Lung microvascular endothelial cell (primary cell): ENCODE measurements at places on chromosomes 13 and 19.

DNA sequence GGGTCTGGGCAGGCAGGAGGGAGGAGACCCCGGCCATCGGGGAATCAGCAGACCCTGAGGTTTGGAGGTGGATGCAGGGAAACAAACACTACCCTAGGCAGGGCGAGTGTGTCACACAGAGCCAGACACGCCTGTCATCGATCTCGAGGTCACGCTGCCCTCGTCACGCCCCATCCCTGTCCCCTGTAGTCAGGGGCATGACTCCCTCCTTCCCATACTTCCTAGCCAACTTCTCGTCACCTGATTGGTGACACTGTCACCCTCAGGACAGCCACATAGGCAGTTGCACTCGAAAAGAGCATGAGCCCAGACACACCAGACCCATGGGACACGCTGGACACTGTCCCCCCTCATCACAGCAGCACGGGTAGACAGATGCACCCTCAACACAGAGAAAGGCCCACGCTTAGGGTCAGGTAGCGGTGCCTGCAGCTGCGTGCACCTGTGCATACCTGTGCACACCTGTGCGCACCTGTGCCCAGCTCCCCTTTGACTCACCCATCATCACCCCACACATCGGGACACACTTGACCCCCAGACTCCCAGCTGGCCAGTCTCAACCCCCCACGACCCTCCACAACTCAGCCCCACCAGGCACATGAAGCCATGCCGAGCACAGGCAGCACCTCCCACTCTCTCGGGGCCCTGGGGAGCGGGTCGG, 11.9 kb downstream of the CILP2 start:
- no peak for DNase-seq

DNA sequence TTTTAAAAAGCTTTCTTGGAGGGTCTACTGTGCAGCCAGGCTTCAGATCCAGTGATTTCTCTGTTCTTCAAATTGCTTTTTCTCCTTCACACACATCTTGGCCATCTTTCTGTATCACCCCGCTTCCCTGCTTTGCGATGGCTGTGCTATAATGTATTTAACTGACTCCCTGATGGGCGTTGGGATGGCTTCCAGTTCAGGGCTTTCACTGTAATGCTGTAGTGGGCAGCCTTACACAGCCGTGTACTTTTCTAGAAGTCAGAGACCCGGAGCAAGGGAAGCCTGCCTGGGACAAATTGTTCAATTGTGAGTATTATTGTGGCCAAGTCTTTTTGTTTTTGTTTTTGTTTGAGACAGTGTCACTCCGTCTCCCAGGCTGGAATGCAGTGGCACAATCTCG, 19.4 kb upstream of the PAK4 start:
- DNase-seq, result no peak

GRCh38 chr19:49017041-49017665, at the start of gene LHB:
Gene LHB, minus strand, starts transcription at chr19:49017091. Its CDS starts 10 bp downstream, at chr19:49017081.
- no peak for DNase-seq

GRCh38 chr13:33937373-33938098, 119.6 kb downstream of the RFC3 start:
- no peak for DNase-seq

DNA sequence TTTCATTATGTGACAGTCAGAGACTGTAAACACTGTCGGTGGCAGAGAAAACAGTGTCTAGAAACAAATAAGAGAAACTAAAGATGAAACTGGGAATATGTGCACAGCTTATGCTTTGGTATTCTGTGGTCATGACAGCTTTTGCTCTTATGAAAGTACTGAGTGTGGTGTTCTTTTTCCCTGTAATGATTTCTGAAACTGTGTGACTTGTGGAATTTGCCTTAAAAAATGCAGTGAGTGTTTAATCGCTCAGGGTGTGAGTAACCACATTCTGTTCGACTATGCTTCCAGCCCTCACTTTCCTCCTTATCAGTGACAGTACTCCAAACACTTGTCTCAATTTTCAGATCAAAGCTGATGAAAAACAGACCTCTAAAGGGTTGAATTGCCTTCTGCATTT, 66.9 kb upstream of the DIAPH3 start:
- no peak for DNase-seq

DNA sequence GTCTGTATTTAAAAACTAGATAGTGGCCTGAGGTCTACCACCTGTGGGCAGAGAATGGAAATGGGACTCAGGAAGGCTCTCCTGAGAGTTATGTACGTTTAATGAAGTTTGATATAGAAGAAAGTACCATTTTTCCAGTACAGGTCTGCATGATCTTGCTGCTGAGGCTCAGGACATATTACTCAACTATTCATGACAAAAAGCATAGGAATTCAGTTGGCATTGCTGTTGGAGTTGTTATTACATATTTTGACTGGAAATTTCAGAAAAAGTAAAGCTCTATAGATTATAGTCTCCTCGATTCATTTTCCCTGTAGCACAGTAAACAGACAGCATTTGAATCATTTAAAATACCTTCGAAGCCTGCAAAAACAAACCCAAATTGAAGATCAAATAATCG, 469.8 kb downstream of the DCT start:
- DNase-seq, result no peak

DNA sequence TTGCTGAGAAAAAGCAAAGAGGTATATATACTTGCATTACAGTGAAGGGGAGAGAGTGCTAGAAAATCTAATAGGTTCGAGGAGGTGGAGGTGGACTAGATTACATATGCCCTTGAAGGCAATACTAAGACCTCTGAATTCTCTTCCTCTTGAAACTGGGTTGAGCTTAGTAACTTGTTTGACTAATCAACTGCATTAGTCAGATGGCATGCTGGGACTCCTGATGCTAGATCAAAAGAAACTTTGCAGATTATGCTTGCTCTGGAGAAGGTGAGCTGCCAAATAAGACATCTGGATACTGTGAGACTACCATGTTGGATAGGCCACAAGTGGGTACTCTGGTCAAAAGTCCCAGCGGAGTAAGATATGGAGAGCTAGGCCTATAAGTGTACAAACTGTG, 331.3 kb downstream of the KLF5 start:
- no peak for DNase-seq

GRCh38 chr13:23985839-23986238, 88.5 kb upstream of the C1QTNF9B start:
- no peak for DNase-seq

DNA sequence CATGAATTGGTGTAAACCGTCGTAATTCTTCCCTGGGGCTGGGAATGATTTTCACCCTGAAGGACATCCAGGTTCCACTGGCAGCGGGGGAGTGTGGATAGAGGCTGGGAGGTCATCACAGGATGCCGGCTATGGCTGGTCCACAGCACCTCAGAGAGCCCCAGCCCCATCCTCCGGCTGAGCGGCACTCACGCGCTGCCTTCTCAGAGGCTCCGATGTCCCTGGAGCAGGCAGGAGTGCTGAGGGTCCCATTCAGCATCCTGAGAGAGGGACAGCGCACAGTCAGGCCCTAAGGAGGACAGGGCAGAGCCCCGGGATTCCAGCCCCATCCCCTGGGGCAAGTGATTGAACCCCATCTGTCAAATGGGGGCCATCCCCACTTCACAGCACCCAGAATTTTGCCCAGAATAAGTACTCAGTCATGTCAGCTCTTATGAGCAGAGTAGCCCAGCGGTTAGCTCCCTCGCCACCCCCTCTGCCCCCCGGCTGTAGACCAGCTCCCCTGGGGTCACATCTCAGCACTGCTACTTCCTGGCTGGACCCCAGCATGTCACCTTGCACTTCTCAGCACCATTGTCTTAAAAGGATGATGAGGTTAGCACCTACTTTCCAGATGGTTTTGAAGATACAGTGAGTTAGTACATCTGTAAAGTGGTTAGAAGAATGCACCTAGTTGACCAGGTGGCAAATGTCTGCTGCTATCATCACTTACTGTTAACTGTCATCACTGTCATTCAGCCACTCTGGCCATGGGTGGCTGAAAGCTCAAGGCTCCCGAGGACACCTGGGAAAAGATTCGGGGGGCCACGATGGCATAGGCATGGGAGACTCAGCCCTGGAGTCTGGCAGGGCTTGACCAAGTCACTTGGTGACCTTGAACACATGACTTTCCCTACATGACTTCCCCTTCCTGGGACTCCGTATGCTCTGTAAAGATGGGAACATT, 11.9 kb downstream of the GRAMD1A start:
- DNase-seq, result no peak

GRCh38 chr13:44815623-44816022, 173.6 kb downstream of the NUFIP1 start:
- DNase-seq, result no peak

DNA sequence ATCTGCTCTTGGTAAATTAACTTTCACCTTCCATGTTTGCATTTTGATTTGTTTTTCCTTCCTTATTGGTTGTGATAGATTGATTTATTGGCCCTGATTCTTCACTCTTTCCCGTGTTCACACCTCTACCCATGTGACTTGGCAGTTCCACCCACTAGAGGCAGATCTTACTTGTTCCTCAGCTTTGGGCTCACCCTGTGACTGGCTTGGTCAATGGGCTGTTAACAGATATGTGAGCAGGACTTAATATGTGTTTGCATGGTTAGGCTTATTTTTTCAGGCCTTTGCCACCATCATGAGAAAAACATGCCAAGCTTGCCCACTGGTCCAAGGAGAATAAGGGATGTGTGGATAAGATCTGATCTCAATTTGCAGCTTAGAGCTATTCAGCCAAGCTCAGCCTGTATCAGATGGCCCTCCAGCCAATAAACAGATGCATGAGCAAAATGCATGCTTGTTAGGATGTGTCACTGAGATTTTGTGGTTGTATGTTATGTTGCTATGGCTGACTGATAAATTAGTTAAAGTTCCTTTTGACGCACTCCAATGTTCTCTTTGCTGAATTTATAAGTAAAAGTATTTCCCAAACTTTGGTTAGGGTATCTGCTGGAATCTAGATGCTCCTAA, 48.0 kb downstream of the RGCC start:
- DNase-seq, result no peak

DNA sequence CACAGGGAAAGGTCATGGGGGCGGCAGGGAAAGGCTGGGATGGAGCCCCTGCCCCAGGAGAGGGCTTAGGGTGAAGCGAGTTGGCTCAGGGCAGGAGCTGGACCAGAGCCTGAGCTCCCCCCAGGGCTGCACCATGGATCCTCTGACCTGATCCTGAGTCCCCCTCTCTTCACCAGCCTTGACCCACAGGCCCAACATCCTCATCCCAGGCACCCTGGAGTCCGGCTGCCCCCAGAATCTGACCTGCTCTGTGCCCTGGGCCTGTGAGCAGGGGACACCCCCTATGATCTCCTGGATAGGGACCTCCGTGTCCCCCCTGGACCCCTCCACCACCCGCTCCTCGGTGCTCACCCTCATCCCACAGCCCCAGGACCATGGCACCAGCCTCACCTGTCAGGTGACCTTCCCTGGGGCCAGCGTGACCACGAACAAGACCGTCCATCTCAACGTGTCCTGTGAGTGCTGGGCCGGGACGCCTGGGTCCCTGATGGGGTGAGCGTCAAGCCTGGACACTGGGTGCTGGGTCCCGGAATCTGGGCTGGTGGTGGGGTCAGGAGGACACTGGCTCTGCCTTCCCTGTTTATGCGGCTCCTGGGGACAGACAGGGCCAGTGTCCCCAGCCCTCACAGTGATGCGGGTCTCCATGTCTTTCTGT, 842 bp downstream of the SIGLEC9 start:
- no peak for DNase-seq

GRCh38 chr19:39407410-39407659, 688 bp downstream of the ZFP36 start:
- DNase-seq, result no peak

DNA sequence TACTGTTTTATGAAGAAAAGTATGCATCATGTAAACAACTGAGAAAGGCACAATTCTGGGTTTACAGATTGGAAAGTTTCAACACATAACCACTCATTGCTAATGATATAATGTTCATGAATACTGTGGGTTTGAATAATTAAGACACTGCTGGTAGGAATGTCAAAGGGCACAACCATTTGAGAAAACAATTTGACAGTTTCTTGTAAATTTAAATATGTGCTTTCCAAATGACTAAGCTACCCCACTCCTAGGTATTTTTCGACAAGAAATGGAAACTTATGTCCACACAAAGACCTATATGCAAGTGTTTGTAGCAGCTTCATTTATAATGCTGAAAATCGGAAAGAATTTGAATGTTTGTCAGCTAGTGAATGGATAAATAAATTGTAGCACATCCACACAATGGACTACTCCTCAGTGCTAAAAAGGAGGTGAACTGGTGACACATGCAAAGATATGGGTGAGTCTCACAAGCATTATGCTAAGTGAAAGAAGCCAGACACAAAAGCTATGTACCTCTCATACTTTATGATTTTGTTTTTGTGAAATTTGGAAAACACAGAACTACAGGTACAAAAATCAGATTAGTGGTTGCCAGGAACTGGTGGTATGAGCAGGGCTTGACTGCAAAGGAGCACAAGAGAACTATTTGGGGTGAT, 44.8 kb upstream of the FLT1 start:
- DNase-seq, result no peak

DNA sequence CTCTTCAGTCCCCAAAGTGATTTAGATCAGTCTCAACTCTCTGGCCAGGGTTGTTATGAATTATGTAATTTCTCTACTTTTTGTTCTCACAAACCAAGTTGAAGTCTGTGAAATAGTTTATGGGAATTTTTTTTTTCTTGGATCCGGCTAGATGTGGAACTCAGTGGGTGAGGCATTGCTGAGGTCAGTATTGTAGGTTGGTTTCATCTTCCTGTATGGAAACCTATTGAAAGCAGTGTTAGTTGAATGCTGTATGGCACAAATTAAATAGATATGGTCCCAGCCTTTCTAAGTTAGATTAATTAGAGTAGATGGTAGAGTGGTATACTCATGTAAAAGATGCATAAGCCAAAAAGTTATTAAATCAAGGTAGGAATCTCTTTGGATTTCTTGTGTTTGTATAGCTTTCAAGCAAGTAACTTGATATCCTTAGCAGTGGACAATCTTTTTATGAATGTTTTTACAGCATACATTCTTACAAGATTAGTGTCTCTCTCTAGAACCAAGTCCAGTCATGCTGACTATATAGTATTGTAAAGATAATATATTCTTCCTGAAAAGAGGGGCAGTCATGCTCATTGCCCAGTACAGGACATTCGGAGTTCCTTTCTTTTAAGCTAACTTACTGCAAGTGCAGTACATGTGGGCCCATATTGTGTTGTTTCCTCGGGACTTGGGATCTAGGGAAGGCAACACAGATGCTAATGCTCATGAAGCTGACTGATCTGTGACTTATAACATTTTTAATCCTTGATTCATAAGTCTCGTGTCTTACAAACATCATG, 2541.1 kb downstream of the PCDH9 start:
- no peak for DNase-seq

DNA sequence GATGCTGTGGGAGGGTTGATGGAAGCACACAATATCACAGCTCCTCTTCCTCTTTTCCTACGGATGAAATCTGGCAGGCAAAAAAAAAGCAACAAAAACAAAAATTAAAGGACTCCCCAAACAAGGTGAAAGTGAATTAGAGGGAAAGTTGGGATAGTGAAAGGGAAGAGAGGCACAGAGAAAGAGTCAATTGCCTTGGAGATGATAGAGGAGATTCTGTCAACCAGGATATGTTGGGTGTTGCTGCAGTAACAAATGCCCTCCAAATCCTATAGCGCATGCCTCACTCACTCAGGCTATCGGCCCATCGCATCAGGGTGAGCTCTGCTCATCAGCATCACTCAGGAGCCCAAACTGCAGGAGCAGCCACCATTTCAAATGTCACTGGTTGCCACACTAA, 119.1 kb downstream of the DLEU7 start:
- no peak for DNase-seq
